ENCODE measurements at places on chromosomes 3 and 15.
A peak's percentile ranks its signal among the peaks of the same experiment; 100 is the strongest.

DNA sequence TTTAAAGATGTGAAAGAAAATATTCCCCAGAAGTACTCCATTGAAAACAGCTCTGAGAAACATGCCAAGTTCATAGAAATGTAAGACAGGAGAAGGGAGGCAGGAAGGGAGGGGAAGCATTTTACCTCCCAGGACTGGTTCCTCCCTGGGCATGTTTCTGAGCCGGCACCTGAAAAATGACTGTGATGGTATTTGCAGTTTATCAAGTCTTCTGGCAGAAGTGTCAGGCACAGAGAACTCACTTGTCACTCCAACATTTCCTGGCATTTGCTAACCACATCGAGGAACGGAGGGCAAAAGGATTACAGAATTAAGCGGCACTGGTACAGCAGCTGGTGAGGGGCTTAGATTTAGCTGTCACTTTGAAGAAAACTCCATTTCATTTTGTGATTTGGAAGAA is 1054.0 kb downstream of the TUSC7 start:
- DNase-seq = no peak

GRCh38 chr15:87219650-87220615 is 1036.6 kb downstream of the NTRK3 start:
- DNase-seq = no peak

DNA sequence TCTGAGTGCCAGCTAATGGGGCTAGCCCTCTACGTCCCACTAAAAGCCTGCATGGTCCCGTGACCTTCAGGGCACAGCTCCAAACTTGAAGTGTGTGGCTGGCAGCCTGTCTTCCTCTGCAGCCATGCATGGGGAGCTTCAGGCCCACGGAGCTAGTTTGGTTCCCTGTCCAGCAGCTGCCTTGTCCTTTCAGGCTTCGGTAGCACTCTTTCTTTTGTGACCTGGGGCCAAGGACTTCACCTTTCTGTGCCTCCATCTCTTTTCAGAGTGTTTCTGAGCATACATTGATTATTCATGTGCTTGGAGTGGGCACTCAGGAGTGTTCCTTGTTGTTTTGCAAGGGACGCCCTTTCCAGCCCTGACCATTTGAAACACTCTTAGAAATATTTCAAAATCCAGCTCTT is 155.2 kb downstream of the DNAJB8 start:
- no peak for DNase-seq

GRCh38 chr15:45616901-45617323 is 17.9 kb upstream of the SQOR start:
- DNase-seq = no peak

GRCh38 chr3:72141264-72141663 is 356.3 kb upstream of the PROK2 start:
- DNase-seq = peak; percentile 46

GRCh38 chr3:120102674-120103073 is 8.4 kb upstream of the GSK3B start:
- no peak for DNase-seq

- no peak for DNase-seq
Observed at GRCh38 chr15:37009288-37009687, 91.1 kb downstream of the MEIS2 start.

- no peak for DNase-seq
Observed at GRCh38 chr3:136276049-136276755, 26.1 kb downstream of the PCCB start.

DNA sequence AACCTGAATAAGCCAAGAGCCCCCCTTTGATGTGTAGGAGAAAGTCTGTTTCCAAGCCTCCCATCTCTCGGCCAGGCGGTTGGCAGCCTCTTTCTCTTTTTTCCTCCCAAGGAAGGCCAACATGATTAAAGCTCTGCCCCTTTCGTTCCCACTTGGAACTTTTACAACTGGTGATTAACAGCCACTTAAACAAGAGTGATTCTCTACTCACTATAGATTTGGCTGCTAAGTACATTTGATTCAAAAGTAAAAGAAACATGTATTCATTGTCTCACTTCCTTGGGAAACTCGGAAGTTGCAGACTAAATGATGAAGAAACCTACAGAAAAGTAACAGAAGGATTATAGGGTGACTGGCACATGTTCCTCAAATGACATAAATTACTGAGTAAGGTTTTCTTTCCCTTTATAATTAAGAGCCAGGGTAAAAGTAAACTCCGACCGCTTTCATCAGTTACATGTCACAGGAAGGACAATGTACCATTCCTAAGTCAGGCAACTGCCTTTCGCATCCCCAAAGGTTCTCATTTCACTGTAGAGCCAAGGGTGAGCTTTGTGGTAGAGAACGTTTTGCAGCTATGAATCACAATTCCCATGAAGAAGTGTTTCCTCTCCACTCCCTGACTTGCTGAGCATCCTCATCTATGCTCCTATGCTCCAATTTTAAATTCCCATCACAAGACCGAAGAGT is 72.7 kb downstream of the MB21D2 start:
- DNase-seq = no peak

DNA sequence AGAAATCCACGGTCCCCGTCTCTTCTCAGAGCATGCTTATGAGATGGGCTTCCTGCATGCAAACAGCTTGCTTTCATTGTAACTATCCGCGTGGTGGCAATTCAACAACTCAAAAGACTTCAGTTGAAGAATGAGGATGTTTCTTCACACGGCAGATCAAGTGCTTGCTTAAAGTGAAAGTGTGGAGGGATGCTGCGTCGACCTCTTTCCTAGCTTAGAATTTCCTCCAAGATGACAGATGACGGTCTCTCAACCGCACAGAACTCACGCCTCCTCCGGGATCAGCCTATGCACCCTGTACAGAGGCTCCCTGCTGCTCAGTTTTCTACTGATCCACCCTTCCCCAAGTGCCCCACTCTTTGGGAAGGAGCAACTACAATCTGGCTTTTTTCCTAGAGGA is 47.8 kb downstream of the PCSK6 start:
- no peak for DNase-seq

DNA sequence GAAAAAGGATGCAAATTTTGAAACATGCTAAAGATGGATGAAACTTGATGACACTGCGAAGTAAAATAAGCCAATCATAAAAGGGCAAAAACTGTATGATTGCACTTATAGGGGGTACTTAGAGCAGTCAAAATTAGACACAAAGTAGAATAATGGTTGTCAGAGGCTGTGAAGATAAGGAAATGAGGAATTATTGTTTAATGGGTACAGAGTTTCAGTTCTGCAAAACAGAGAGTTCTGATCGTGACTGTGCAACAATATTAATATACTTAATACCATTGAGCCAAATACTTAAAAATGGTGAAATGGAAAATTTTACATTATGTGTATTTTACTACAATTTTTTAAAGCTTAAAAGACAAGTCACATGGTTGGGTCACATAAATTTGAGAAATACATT is 35.1 kb downstream of the UBE3A start:
- DNase-seq = no peak

GRCh38 chr3:99242271-99242670 is 340.8 kb upstream of the DCBLD2 start:
- no peak for DNase-seq
